Epithelial cell of alveolus of lung (primary cell): ENCODE measurements at places on chromosomes 5 and 9. TPM values are rescaled to one million over a fixed set of nuclear protein-coding genes. Genes with fewer than 3 reads are reported as not detected.

Gene TTC16
- total RNA-seq, result not detected in 2 replicates

Gene SAP30L
- total RNA-seq, result 29.2 and 46.5 TPM in 2 replicates

Gene WDR31
- total RNA-seq, result 0.91 and 1.4 TPM in 2 replicates

Gene IFNB1
- not detected in 2 replicates for total RNA-seq

Gene CCL27
- total RNA-seq, result 0.39 TPM in 1 of 2 replicates, not detected in the other

Gene TNC
- 46.0 and 268 TPM in 2 replicates for total RNA-seq

Gene IFNA7
- total RNA-seq, result not detected in 2 replicates

Gene PLAC8L1
- not detected in 2 replicates for total RNA-seq

Gene DMRT1
- total RNA-seq, result not detected in 2 replicates

Gene FOXI1
- total RNA-seq, result not detected in 2 replicates

Gene SPATA31A3
- total RNA-seq, result not detected in 2 replicates

Gene SPINK4
- not detected in 2 replicates for total RNA-seq

Gene SH3GL2
- total RNA-seq, result 0.52 TPM in 1 of 2 replicates, not detected in the other

Gene CATSPER3
- total RNA-seq, result not detected in 2 replicates

Gene PCDHA11
- total RNA-seq, result not detected in 2 replicates

Gene TRIM7
- 2.5 and 3.8 TPM in 2 replicates for total RNA-seq

Gene CERCAM
- 99.9 and 144 TPM in 2 replicates for total RNA-seq

Gene SPOCK1
- total RNA-seq, result 7.7 and 27.8 TPM in 2 replicates

Gene GABBR2
- total RNA-seq, result 4.2 and 7.4 TPM in 2 replicates

Gene NR2F1-AS1
- total RNA-seq, result 25.6 and 33.9 TPM in 2 replicates

Gene GARIN3
- total RNA-seq, result not detected in 2 replicates

Gene DMRTA1
- total RNA-seq, result 0.26 TPM in 1 of 2 replicates, not detected in the other

Gene IFNA13
- not detected in 2 replicates for total RNA-seq

Gene SH3PXD2B
- total RNA-seq, result 30.8 and 33.9 TPM in 2 replicates

Gene LHX3
- not detected in 2 replicates for total RNA-seq

Gene SLC25A48
- total RNA-seq, result not detected in 2 replicates

Gene GCNT4
- total RNA-seq, result 0.32 and 0.65 TPM in 2 replicates

Gene CTSV
- 0.24 and 2.1 TPM in 2 replicates for total RNA-seq

Gene SMIM33
- not detected in 2 replicates for total RNA-seq

Gene CCIN
- total RNA-seq, result 0.78 TPM in 1 of 2 replicates, not detected in the other

Gene OR1Q1
- total RNA-seq, result not detected in 2 replicates

Gene PCDHB14
- total RNA-seq, result 1.4 TPM in 1 of 2 replicates, not detected in the other

Gene BHMT2
- 1.2 and 3.2 TPM in 2 replicates for total RNA-seq

Gene ORM1
- 0.24 TPM in 1 of 2 replicates, not detected in the other for total RNA-seq

Gene NEUROG1
- not detected in 2 replicates for total RNA-seq

Gene SLC24A2
- 0.13 TPM in 1 of 2 replicates, not detected in the other for total RNA-seq

Gene CER1
- not detected in 2 replicates for total RNA-seq

Gene ALDH1A1
- 0.13 and 6.5 TPM in 2 replicates for total RNA-seq

Gene ADGRD2
- total RNA-seq, result not detected in 2 replicates

Gene LEAP2
- total RNA-seq, result 0.32 TPM in 1 of 2 replicates, not detected in the other

Gene DPYSL3
- 22.3 and 151 TPM in 2 replicates for total RNA-seq

Gene LTC4S
- 1.6 and 7.0 TPM in 2 replicates for total RNA-seq
